Fibroblast of skin of abdomen (primary cell): ENCODE measurements at places on chromosomes 16 and 17.

- peak; percentile 17 for DNase-seq
These were observed 16.4 kb downstream of the CDYL2 start for GRCh38 chr16:80788027-80788426.

- DNase-seq: no peak
These were observed 56.0 kb downstream of the MEAK7 start for GRCh38 chr16:84448444-84448843.

DNA sequence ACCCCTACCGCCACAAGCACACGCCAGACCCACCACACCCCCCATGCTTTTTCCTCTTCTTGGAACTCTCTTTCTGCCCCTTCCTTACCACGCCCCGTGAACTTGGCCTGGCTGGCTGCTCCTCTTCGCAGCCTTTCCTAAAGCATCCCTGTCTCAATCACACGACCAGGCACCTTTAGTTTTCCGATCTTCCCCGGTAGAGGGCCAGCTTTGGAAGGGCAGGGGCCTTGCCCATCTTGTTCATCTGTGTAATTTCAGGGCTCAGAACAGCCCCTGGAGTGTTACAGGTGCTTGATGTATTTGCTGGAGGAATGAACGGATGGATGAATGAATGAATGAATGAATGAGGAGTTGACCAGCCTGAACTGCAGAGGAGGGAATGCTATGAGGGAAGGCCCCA is 3.7 kb downstream of the SPPL2C start:
- DNase-seq: no peak

GRCh38 chr17:19728084-19728495 is 11.7 kb upstream of the SLC47A2 start:
- peak; percentile 32 for DNase-seq

- no peak for DNase-seq
These were observed 3.7 kb downstream of the STARD3 start for GRCh38 chr17:39640591-39641031.

GRCh38 chr17:40937384-40937819 is at the start of gene KRT23:
Gene KRT23 (minus strand): TSS chr17:40937646. CDS start chr17:40936603, 1,043 bp downstream.
- no peak for DNase-seq

- DNase-seq: no peak
These were observed 114.2 kb downstream of the METRNL start for GRCh38 chr17:83193336-83194185.

DNA sequence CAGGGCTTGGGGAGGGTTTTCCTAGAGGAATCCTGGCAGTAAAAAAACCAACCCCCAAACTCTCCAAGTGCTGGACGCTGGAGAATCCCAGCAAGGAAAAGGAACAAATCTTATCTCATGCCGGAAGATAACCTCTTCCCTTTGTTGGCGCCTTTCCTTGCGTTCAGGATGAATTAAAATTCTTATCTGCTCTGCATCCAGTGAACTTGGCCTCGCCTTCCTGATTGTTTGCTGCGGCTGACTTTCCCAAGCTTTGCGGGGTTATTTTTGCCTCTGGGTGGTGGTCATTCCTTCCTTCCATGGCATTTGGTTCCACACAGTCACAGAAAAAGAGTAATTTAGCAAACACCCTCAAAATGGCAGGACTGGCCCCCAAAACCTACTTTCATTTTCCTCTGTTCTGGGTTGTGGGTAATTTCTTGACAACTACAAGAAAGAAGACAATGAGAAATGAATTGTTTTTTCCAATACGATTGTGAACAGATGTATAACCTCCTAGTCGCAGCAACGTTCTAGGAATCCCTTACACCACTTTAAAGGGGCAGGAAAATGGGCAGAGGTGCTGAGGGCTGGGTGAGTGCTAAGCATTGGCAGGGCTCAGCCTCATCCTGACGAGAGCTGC is 77.8 kb downstream of the MRC2 start:
- no peak for DNase-seq

GRCh38 chr17:16135461-16135860 is 79.9 kb downstream of the NCOR1 start:
- no peak for DNase-seq

DNA sequence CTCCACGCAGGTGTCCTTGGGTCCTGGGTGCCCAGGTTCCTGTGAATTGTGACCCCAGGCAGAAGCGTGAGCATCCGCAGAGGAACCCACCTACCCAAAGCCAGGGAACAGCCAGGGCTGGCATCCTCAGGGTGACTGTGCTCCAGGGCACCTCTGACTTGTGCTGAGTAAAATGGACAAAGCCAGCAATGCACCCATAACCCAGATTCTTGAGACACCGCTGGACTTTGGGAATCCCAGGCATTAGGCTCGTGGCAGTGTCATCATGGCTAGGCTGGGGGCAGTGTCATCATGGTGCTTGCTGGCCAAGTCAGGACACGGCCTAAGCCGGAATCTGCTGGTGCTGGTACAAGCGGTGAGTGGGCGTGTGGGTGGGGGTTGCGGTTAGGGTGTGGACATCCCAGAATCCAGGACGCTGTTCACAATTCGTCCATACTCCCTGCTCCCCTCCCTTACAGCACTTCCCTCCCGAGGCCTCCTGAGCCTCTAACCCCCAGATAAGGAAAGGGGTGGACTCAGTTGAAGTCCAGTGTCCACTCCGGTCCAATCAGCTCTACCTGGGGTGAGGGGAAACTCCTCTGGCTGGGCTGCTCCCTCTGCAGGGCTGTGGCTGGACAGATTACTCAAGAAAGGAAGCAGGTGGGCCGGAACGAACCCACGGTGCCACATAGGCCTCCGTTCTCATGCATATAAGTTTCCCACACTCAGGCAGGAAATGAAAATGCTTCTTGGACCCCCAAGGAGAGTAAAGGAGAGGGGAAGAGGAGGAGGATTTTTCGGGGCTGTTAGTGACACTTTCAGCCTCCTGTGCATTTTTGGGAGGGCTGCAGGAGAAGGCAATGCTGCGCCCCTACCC is 138.9 kb downstream of the SEC14L1 start:
- no peak for DNase-seq

DNA sequence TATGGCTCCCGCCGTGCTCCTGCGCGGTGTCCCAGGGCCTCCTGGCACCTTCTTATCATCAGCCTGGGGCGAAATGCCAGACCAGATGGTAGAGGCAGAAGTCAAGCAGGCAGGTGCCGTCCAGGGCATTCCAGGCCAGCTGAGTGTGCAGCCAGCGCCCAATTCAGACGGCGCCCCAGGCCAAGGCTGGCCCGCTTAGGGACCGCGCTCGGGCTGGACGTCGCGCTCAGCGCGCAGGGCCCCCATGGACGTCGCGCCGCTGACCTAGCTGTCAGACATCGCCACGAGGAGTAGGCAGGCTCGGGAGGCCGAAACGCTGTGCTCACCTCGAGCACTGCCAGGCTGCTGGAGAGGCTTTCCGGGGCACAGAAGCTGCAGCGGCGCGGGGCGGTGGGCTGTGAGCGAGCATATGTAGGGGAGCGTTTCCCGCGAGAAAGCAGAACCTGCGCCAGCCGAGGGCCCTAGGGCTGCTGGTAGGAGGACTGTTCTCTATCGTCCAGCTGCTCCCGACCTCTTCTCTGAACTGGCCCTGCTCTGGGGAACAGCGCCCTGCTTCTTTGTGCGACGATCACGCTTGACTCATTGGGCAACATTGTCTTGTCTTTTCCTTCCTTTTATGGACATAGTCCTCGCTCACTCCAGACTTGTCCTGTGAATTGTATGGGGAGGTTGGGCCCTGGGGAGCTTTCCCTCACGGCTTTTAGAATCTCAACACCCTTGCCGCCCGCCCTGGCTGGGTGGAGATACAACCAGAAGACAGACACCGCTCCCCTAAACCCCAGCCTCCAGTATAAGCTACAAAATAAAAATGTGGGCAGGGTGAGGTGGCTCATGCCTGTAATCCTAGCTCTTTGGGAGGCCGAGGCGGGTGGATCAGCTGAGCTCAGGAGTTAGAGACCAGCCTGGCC is 8.4 kb upstream of the CA4 start:
- DNase-seq: peak; percentile 61

DNA sequence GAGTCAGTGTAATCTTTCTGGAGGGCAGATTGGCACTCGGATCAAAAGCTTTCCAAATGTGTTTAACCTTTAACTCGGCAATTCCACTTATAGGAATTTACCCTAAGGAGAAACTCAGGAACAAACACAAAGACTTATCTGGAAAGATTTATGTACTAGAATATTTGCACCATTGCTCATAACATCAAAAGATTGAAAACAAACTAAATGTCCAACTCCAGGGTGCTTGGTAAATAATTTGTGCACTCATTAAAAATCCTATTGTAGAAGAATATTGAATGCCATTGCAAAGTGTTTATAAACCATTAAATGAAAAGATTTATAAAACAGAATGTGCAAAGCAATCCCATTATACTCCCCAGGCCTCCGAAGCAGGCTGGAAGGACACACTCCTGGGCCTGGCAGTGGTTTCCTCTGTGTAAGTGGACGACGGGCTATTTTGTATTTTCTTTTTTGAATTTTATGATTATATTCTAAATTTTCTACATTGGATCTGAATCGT is 18.7 kb upstream of the RBFOX3 start:
- no peak for DNase-seq

- DNase-seq: no peak
These were observed 10.4 kb upstream of the NLRC3 start for GRCh38 chr16:3587547-3588110.

DNA sequence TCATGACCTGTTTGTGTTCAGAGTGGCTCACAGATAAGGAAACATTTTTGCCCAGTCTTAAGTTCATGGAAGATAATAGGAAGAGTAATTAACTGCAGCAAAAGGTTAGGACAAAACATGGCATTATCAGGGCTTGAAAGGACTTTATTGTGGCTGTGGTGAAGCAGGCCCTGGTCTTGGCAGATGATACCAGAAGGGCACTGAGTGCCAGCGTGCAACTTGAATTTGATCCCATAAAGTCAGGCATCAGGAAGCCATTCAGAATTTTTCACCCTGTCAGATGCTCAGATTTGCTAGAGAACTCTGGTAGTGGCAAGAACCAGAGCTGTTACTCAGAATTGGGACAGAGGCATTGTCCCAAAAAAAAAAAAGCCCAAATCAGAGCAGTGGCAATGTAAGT is 11.2 kb upstream of the COG7 start:
- no peak for DNase-seq

GRCh38 chr17:73546770-73547536 is 97.3 kb downstream of the SDK2 start:
- no peak for DNase-seq

DNA sequence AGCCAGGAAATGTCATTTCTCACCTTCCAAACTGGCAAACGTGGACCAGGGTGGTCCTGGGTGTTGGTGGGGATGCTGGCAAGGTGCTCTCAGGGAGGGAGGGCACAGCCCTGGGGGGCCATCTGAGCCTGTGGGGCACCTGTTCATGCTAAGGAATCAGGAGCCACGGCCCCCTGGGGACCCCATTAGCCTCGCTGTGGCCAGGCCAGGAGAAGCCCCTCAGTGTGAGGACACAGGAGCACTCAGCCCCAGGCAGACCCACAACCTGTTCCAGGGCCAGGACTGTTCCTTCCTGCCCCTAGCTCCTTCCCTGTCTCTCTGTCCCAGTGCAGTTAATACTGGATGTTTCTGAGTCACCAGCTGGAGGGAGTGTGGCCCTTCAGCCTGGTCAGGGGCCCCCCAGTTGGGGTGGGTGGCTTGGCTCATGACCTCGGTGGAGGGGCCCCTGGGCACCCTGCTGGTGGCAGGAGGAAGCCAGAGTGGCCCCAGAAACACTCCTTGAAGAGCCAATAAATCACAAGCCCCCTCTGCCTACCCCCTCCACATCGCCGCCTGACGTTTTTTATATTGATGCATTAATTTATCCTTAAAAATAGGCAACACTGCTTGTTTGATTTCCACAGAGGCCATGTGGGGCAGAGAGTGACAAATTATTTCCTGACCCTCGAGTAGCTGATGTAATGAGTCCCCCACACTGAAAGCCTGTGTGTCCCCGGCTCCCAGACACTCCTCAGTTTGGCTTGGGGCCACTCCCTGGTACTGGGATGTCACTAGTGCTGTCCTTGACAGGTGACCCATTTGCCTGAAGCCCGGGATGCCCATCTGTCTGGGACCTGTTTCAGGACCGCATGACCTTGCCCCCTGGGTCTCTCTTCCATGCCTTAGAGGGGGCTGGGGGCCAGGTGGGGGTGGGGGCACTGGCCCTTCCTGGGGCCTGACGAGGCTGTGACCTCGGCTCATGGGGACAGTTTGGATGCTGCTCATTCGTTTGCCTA is 22.3 kb downstream of the ACTG1 start:
- DNase-seq: no peak

DNA sequence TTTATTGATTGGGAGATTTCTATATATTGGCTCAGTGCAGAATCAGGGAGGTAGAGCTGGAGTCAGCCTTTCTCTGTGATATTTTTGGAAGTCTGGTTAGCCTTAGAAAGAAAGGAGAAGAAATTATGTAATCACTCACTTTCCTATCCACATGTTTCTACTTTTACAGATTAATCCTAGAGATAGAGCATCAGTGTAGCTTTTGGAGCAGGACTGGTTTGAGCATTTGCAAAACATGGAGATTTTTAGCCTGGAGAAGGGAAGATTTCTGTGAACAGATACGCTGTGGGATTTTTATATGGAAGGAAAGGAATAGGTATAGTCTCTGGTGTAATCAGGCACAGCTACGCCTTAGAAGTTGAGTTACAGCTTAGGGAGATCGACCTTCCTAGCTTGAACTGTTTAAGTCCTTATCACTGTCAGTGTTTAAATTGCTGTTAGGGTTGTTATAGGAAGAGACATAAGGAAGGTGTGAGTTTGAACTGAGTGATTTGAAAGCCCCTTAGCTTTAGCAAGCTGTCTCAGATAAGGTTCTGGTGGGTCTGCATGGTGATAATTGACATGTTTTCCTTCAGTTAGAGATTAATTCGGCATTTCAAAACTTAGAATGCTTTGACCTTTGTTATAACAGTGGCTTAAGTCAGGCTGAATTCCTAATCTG is 20.5 kb downstream of the METTL9 start:
- DNase-seq: no peak

GRCh38 chr17:65270499-65271253 is 133.5 kb downstream of the RGS9 start:
- DNase-seq: no peak

- DNase-seq: no peak
These were observed 8.5 kb downstream of the TBKBP1 start for GRCh38 chr17:47702391-47702995.

- DNase-seq: no peak
These were observed 165.4 kb downstream of the SEC14L1 start for GRCh38 chr17:77306048-77306789.

DNA sequence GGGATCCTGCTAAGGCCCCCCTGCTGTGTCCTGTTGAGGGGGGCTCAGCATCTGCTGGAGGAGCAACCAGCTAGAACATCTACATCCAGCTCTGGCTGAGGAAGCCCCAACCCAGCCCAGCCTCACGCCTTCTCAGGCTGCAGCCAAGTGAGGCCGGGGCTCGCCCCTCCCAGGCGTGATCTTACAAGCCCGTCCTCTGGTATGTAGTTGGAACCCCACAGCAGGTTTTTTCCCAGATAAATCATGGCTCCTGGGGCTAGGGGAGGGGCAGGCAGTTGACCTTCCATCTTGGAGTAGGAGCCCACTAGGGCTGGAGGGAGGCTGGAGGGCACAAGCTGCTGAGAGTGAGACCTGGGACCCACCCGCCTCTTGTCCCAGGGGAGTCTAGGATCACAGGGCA is 4.7 kb downstream of the FAM83G start:
- DNase-seq: no peak
